H4 (cell line): ENCODE measurements at places on chromosomes 12 and 14.

GRCh38 chr12:76554405-76555230, 5.0 kb downstream of the OSBPL8 start:
- no peak for DNase-seq

- no peak for DNase-seq
Observed at GRCh38 chr14:38561657-38562056, 305.8 kb upstream of the CLEC14A start.

DNA sequence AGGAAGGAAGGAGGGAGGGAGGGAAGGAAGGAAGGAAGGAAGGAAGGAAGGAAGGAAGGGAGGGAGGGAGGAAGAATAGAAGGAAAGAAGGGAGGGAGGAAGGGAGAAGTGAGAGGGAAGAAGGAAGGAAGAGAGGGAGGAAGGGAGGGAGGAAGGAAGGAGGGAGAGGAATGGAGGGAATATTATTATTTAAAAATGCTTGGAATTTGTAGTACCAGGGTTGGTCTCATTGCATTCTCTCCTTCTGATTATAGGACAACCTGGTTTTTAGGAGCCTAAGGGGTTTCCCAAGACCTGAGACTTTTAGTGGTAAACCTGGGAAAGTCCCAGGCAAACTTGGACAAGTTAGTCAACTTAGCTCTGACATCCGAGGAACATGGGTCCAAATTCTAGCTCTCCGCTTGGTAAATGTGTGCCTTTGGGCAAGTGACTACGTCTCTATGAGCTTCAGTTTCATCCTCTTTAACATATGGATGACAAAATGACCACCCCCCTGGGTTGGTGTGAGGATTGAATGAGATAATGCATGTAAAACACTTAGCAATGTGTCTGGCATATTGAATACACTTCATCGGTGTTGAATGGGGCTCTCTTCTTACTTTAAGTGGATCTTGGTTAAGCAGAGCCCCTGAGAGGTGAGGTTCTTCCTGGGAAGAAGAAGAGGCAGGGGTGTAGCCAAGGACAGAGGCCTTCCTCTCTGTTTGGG, 690.7 kb upstream of the TBX3 start:
- DNase-seq: no peak

- no peak for DNase-seq
Observed at GRCh38 chr14:60648249-60648933, 886 bp downstream of the SIX1 start.

DNA sequence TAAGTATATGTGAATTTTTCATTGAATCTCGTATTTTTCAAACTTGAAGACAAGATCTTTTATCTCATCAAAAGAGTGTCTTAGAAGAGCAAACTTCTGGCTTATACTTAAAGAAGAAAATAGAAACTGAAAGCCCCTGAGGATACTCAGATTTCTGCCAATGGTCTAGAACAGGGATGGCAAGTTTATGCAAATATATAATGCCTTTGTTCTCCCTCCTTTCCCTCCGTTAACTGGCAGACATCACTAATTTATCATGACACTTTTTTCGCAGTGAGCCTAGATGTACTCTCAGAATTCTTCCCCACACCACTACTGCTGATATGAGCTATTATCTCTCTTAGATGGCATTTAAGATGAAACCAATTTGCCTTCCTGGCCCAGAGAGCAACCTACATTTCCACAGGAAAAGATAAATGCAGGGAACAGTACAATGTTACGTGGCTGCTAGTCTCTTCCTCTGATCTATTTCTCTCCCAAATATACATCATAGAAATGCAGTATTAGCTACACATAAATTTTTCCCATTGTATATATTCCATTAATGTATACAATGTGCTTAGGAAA, 40.0 kb upstream of the DAAM1 start:
- no peak for DNase-seq

GRCh38 chr12:614411-614970, 48.8 kb downstream of the NINJ2 start:
- no peak for DNase-seq

DNA sequence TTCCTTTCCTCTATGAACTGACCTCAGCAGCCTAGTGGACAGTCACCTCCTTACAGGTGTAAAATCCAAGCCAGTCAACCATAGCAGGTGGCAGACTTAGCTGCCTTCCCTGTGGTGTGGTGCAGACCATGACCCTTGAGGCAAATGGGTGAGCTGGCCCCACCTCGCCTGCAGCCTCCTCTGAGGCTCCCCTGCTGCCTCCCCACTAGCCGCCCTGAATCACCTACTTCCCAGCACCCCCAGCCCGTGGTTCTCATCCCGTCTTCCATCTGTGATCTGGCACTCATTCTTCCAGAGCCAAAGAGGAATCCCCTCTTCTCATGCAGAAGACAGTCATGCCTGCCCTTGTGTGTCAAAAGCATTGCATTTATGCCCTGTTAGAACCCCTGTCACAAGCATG, 34.4 kb upstream of the TSPAN9 start:
- DNase-seq: no peak

GRCh38 chr14:101834397-101834796, 72.9 kb downstream of the PPP2R5C start:
- no peak for DNase-seq

DNA sequence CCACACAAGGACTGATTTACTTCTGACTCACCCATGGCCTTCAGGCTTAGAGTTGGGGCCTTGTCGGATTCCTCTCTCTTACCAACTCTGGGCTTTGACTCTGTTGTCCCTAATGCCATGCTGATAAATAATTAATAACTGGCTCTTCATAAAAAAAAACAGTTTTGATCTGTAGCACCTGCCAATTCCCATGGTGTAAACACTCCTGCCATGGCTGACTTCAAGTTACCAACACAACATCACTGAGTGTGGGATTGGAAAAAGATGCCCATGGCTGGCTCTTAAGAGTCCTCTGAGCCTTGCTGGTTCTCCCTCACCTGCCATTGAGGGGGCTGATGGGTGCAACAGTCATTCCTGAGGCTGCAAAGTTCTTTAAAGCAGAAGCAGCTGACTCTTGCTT, 104.8 kb downstream of the KIF26A start:
- no peak for DNase-seq

GRCh38 chr14:56794088-56794556, 16.2 kb downstream of the OTX2 start:
- no peak for DNase-seq

DNA sequence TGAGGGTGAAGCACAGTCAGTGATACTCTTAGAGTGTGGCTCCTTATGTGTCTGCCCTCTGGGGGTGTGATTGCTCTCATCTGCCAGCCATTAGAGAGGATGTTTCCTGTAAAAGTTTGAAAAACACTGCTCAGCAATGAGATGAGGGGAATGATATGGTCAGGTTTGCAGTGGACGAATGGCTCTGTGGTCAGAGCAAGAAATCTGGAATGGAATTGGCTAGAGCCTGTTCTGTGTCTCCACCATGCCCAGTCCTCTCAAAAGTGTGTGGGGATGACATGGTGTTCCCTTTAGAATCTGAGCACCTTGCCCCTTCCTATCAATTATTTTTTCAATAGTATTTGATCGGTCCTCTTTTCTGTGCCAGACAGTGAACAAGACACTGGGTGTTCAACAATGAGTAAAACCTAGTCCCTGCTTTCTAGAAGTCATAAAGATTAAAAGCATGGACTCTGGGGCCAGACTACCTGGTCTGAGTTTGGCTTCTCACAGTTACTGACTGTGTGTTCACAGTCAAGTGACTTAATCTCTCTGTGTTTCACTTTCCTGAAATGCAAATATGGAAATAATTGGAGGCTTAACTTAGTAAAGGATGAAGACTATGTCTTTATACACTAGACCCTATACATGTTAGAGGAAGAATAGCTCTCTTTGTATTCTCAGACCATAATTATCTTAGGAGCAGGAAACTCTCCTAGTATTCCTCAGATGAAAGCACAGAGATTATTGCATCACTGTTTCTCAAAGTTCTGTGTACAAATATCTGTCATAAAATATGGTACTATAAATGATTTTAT, 1.6 kb downstream of the ACSS3 start:
- DNase-seq: no peak

GRCh38 chr14:103007555-103007954, 49.8 kb downstream of the CDC42BPB start:
- DNase-seq: no peak

DNA sequence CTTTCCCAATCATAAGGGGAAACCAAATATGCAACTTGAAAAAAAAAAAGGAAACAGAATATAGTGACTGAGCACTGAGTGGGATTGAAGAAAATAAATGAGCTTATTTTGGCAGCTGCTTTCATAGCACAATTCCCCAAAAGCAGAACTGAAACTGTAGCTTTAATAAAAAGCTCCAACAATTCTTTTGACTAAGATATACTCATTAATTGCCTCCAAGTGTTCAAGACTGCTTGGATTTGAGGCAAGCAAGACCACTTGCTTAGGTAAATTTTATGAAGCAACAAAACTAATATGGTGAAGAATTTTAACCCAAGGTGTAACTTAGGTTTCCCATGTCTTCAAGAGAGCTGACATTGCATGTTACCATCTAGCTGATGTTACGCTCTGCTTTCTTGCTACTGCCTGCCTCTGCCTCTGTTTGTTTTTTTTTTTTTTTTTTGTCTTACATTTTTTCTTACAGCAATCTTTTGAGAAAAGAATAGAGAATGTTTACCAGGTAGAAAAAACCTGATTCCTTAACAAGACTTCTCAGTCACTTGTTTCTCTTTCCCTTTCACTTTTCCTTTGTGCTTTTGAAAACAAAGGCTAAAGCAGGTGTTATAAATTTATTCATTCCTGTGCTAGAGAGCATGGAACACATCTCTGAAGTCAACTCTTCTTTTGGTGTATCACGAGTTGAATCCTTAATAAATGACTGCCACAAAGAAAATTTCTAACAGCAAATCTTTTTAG, 134.4 kb downstream of the BCAT1 start:
- DNase-seq: no peak

DNA sequence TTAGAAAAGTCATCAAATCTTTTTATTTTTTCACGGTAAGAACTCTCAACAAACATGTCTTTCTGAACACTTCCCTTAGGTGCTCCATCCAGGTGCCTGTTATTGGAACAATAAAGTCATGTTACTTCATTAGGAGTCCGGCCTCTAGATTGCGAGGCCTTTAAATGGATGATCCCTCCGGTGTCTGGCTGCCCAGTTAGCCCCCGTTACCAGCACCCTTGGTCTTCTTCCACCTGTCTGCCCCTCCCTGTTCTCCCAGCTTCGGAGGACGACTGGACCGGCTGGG, 593 bp upstream of the PA2G4 start:
- no peak for DNase-seq

DNA sequence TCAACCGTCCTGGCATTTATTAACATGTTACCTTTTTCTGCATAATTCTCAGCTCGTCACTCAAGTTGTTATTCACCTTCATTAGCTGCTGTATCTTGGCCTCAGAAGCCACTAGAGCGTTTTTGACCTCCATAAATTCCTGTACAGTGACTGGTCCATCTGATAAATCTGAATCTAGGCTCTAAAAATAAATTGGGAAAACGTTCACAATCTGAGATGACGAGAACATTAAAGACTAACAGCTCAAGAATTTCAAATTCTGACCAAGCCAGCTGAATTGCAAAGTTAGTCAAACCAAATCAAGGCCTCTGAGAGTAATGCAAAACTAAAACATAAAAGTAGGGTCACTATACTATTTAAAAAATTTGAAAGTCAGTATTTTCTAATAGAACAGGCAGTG, 45.0 kb downstream of the GIT2 start:
- DNase-seq: no peak

DNA sequence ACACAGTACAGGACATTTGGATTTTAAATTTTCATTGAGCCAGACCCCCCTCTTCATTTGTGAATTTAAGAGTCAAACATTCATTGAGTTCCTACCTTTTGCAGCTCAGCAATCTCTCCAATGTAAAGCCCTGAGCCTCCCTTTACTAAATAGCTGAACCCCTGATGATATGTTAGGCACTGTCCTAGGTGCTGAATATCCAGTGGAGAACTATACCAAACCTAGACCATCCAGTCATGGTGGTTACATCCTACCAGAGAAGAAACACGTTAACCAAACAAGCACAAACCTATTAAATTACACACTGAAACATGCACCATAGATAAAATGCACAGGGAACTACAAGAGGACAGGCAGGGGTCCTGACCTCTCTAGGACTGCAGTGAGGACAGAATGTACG, 1585.3 kb upstream of the TMEM132C start:
- DNase-seq: no peak

- DNase-seq: no peak
Observed at GRCh38 chr12:12835378-12836146, 22.4 kb downstream of the DDX47 start.

GRCh38 chr14:96105089-96105925, 66.1 kb downstream of the C14orf132 start:
- no peak for DNase-seq

DNA sequence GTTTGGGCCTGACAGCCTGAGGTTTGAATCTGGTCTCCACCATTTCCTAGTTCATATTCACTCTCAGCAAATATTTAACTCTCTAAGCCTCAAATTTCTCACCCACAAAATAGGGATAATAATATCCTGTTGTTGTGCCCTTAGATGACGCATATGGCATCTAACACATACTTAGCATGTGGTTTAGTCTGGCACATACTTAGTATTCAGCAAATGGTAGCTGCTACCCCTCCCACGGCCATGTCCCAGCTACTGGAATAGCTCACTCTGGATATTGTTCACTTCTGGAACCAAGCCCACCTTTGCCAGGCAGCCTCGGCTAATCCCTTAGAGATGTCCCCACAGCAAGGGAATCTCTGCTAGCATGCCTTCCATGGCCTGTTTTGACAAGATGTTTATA, 53.3 kb downstream of the BICD1 start:
- no peak for DNase-seq

GRCh38 chr14:95344536-95344935, 24.8 kb upstream of the CLMN start:
- no peak for DNase-seq

DNA sequence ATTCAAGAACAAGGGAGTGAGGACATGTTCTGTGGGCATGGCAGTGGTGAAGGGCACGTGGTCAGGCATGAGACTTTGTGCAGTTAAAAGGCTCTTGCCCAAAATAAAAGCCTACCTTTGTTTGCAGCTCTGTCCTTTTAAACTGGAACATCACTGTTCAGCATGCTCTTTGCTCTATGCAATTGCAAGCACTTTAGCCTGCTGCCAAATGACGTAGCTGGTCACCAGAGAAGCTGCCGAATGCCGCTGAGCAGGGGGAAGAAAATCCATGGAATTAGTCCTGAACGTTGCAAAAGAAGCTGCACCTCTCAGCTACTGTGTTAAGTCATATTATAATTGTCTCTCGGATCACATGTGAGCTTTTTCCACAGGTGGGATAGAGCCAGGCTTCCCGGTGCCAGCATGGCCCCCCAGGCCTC, 176.3 kb upstream of the DIO2 start:
- no peak for DNase-seq
